Smooth muscle cell of trachea (primary cell): ENCODE measurements at places on chromosomes 5 and 9. TPM values are rescaled to one million over a fixed set of nuclear protein-coding genes. Genes with fewer than 3 reads are reported as not detected.

SPAAR gene
- total RNA-seq, result under 0.01 TPM in 1 of 2 replicates, not detected in the other

MRPS30 gene
- total RNA-seq, result 57.5 and 82.5 TPM in 2 replicates

INVS gene
- 29.8 and 34.2 TPM in 2 replicates for total RNA-seq

PTGDS gene
- 2.8 and 36.7 TPM in 2 replicates for total RNA-seq

SLC6A19 gene
- total RNA-seq, result not detected in 2 replicates

CTNND2 gene
- total RNA-seq, result not detected in 2 replicates

FGF18 gene
- 0.29 and 0.99 TPM in 2 replicates for total RNA-seq

TLE1 gene
- total RNA-seq, result 29.7 and 47.1 TPM in 2 replicates

TNC gene
- 85.3 and 293 TPM in 2 replicates for total RNA-seq

PHF2 gene
- 11.6 and 17.0 TPM in 2 replicates for total RNA-seq

RLN2 gene
- not detected in 2 replicates for total RNA-seq

RNF38 gene
- 7.4 and 10.0 TPM in 2 replicates for total RNA-seq

LRRC70 gene
- 0.50 and 1.3 TPM in 2 replicates for total RNA-seq

GLDC gene
- 0.50 and 0.58 TPM in 2 replicates for total RNA-seq

FOXD4 gene
- 0.17 TPM in 1 of 2 replicates, not detected in the other for total RNA-seq
